RCC 7860 (cell line): ENCODE measurements at places on chromosomes 5 and 9.
A peak's percentile ranks its signal among the peaks of the same experiment; 100 is the strongest.

- DNase-seq = peak; percentile 51
Measured at GRCh38 chr9:82606492-82607382, 456.2 kb downstream of the RASEF start.

DNA sequence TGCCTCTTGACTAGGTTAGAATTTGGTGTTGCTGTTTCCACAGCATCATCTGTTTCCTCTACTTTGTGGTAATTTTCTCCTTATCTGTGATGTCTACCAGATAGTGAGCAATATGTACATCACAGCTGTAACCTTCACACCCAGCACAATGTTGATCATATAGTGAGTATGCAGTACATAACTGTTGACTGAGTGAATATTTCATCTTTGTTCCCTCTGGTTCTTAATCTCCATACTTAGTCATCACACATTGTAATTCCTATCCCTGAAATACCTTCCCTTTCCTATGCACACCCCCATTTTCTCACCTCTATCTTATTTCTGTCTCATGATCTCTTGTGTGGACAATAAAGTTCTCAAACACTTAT, 115.9 kb downstream of the KIF4B start:
- DNase-seq = no peak

DNA sequence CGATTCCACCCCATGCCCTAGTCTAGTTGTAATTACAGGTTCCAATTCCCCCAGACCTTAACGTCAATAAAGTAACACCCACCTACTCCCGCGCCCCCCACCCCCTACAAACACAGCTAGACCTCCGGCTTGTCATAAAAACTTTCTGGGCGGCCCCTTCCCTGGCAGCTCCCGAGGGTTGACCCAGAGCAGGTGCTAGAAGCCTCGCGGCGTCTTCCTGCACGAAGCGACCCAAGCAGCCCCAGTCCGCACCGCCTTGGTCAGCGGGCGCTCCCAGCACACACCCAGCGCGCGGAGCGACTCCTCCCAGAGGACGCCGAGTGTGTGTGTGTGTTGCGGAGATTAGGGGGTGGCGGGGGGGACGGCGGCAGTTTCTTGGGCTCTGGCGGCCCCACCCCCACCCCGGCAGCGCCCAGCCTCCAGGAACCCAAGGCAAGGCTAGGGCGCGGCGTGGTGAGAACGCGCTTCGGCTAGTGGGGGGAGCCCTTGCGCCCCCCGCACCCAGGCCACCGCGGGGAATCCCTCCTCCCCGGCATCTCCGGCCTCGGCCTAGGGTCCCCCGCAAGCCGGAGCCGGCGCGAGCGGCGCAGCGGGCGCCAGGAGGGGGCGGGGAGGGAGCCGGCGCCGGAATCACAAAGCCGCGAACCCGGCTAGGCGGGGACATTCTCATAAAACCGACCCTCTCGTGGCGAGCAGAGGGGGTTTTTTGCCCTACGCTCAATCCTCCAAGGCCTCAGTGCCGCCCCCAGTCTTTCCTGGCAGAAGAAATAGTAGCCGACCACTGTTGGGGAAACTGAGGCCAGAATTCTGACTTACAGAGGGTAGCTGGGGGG, 2.2 kb downstream of the PCDH1 start:
- DNase-seq = no peak

- no peak for DNase-seq
Measured at GRCh38 chr5:138492560-138493045, 27.3 kb downstream of the EGR1 start.

DNA sequence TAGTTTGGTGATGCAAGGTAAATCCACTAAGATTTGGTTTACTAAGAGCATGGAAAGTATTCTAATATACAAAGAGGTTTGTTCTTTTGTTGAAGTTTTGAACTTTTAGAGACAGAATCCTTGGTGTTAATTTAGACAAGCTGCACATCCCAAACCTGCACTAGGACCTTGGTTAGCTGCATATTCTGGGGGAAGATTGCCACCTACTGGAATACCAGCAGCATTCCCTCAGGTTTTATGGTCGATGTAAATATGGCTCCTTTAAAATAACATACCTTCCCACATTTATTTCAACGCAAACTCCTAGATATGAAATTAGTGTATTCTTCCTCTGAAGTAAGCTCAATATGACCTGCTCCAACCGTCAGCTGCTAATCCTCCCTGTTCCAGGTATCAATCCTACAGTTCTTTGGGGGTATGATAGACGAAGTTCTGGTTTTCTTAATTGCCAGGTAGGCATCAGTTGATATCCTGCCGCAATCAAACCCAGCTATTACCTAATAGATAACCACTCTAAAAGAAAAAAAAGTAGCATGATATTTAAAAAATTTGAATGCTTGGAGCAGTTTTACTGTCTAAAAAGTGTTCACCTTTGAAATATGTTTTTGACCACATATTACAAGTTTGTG, 624.1 kb downstream of the ISL1 start:
- peak; percentile 9 for DNase-seq

DNA sequence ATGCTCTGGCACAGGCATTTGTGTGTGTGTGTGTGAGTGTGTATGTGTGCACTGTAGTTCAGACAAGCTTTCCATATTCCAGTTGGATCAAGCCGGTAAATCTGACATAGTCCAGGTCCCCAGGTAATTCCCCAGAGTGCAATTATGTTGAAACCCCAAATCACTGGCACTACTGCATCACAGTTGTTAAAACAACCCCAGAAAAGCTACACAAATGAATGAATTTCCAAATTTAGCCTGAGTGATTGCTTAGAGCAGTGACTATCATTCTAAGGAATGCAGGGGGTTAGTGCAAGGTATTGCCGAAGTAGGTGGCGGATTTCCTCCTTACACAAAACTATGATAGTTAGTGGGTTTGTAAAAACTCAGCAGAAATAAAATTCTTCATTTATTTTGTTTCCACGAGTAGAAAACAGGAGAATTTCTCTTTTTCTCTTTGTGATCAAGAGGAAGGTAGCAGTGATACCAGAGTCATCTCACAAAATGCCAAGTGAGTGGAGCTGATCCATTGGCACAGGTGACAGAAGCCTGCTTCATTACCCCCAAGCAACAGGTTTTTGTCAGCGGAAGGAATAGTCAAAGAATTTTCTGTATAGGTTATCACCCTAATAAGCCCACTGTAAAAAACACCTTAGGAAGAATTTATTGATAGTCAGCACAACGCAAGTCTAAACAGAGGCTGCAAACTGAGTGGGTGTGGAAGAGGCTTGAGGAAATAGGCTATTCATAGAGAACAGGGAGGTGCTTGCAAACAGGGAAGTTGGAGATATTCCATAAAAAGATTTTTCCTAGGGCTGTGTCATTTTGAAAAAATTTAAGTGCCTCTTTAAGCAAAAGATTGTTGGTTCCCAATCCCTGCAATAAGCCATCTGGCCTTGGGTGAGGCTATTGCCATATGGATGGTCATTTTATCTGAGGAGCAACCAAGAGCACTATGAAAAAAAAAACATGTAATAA, 385.1 kb downstream of the CHSY3 start:
- peak; percentile 13 for DNase-seq

GRCh38 chr5:78751872-78752271, 103.3 kb upstream of the LHFPL2 start:
- no peak for DNase-seq

DNA sequence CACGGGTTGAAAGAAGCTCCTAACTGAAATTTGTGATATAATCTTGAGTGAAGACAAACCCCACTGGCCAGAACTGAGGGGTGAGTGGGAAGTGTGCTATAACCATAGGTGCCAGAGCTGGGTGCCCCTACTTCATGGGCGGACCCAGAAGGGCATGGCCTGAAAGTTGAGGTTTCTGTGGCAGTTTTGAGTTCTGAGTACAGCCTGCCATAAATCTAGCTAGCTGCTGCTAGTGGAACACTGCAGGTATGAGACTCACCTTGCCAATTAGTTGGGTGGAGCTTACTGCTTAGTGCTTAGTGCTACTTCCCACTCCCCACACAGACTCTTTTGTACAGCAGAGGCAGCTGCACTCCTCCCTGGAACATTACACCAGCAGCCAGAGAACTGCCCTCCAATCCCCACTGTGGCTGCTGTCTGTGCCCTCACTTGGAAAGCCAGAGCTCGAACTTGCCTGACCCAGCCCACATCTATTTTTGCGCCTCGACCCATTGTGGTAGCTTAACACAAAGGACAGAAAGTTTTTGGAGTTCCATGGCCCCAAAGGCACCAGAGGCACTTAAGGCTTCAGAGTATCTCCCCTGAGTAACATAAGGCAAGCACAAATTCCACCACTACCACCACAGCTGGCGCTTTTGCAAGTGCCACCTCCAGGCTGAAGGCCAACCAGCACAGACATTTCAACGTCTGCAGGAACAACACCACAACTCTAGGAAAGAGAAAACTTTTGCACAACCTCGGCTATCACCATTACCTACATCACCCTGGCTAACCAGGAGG, 27.1 kb upstream of the PTGER4 start:
- no peak for DNase-seq

- no peak for DNase-seq
Measured at GRCh38 chr5:139182528-139183296, 15.5 kb downstream of the SIL1 start.

GRCh38 chr9:135925496-135926133, 18.3 kb upstream of the CAMSAP1 start:
- DNase-seq = no peak

GRCh38 chr9:8857926-8858595, 1058.5 kb upstream of the DMAC1 start:
- peak; percentile 65 for DNase-seq

GRCh38 chr5:71632168-71632567, 45.0 kb downstream of the MCCC2 start:
- no peak for DNase-seq

DNA sequence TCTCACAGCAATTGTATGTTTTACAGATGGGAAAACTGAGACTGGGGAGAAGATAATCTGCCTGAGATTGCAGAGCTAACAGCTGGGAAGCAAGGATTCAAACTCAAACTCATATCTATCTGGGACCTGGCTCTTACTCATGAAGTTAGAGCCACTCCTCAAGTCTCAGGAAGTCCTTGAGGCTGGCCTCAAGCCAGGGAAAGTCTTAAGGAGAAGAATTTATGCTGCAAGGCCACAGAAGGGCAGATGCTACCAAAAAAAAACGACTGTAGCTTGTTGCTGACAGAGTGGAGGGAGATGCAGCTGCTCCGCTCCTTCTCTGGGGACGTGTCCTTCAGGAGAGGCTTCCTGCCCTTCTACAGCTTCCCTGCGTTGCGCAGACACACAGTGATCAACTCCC, 39.8 kb downstream of the BARHL1 start:
- no peak for DNase-seq

DNA sequence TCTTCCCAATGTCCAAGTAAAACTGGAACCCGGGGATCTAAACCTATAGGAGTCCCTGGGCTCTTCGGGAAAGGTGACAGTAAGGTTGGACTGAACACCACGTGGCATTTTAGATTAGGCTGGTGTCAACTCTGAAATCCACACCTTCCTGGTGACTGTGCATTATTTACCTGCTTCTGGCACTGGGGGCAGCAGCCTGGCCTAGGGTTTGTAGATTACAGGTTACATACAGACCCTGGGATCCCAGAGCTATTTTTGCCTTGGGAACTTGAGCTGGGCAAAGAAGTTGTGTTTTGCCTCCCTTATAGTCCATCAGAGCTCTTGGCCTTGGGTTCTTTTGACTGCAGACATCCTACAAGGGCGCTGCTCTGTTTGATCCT, 173.2 kb downstream of the DAB2IP start:
- DNase-seq = no peak

DNA sequence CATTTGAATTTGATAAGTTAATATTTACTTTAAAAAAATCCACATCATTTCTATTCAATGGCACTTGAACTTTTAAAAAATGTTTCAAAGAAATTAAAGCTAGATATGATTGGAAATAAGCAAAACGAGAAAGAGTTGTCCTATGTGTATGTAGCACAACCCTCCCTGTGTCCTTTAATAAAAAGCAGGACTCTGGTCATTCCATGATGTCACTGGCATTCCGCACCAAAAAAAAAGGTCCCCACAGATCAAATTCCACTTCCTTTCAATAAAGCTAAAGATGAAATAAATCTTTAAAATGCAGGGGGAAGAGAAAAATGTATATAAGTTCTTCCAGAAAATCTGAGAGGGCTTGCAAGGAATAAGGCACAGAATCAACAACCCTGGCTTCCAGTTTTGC, 103.8 kb downstream of the EFNA5 start:
- no peak for DNase-seq

- DNase-seq = no peak
Measured at GRCh38 chr5:74279244-74279643, 361.3 kb downstream of the ENC1 start.

- DNase-seq = peak; percentile 91
Measured at GRCh38 chr5:124649491-124650146, 96.8 kb downstream of the ZNF608 start.

GRCh38 chr5:120512791-120513650, 48.9 kb downstream of the PRR16 start:
- DNase-seq = no peak

- no peak for DNase-seq
Measured at GRCh38 chr9:77830618-77831285, 182.6 kb upstream of the GNA14 start.

DNA sequence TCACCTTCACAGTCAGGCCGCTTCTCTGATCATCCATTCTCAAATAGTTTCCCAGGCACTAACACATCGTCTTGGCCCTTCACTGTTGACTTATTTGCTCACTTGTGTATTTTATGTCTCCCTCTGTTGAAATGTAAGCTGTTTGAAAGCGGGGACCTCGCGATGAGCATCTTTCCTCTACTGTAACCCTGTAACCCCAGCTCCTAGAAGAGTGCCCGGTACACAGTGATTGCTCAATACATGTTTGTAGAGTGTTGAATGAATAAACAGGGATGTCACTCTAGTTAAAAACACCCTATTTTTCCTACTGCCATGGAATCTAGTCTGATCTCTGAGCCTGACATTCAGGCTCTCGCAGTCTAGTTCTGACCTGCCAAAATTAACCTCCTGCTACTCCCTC, 150.8 kb downstream of the TTLL11 start:
- no peak for DNase-seq

DNA sequence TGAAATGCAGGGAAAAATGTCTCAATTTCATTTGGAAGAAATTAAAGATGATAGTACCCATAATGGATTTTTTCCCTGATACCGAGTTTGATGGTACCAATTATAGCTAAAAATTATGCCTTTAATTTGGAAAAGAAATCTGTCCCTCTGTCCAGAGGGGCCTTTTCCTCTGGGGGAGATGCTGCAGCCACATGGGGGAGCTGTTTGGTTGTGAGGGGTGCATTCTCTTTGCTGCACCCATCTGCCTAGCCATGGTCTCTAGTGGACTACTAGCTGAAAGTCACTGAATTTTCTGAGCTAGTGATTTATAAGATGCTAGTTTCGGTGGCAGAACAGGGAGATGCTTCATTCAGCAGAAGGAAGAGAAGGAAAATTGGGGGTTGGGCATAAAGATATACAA, 9.6 kb downstream of the SEC61B start:
- no peak for DNase-seq

- no peak for DNase-seq
Measured at GRCh38 chr5:37034955-37035354, 158.4 kb downstream of the NIPBL start.

GRCh38 chr5:103452666-103453065, 109.9 kb downstream of the NUDT12 start:
- DNase-seq = peak; percentile 36
